ENCODE measurements at places on chromosomes 16 and 17. TPM values are rescaled to one million over a fixed set of nuclear protein-coding genes. Genes with fewer than 3 reads are reported as not detected.

Gene CDH11
- not detected for total RNA-seq

DNA sequence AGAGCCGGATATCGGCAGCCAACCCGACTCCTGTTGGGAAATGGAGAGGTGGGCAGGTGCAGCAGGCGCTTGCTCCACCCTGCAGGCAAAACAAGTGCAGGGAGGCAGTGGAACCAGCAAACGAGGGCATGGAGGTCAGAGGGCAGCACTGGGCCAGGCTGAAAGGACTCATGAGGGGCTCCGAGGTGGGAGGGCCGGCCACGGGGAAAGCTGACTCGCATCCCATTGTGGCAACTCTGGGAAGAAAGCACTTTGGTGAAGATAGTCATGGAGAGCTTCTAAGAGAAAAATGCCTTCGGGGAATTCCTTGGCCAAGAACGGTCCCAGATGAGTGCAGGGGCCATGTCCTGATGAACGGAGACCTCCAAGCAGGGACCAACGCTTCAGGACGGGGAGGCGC, 4.4 kb downstream of the CYBC1 start:
- no peak for DNase-seq
- peaks cover 64% of the 10 kb centered on the region for H3K36me3 ChIP-seq
- no peak overlapping the region for H3K4me3 ChIP-seq
- H3K4me1 ChIP-seq, result peaks cover 65% of the 10 kb centered on the region
- no peaks in the 10 kb centered on the region for H3K27me3 ChIP-seq

GRCh38 chr16:53123747-53124146, 69.0 kb downstream of the CHD9 start:
- H3K4me1 ChIP-seq, result peaks cover 11% of the 10 kb centered on the region
- H3K27ac ChIP-seq, result no peak overlapping the region
- no peaks in the 10 kb centered on the region for H3K27me3 ChIP-seq
- no peak for DNase-seq
- H3K36me3 ChIP-seq, result peaks cover 1% of the 10 kb centered on the region

Gene CES4A
- 10.4 TPM for total RNA-seq

- peak overlapping the region; percentile 84 for H3K27ac ChIP-seq
- H3K4me1 ChIP-seq, result peaks cover 65% of the 10 kb centered on the region
- H3K36me3 ChIP-seq, result peaks cover 3% of the 10 kb centered on the region
- peak overlapping the region; percentile 9 for H3K4me3 ChIP-seq
These were observed 76.1 kb downstream of the RAI1 start for GRCh38 chr17:17757391-17757791.

Gene NPIPA7
- total RNA-seq, result 11.5 TPM

- no peak overlapping the region for H3K27ac ChIP-seq
- H3K4me1 ChIP-seq, result no peaks in the 10 kb centered on the region
- no peak overlapping the region for H3K4me3 ChIP-seq
- peaks cover 57% of the 10 kb centered on the region for H3K36me3 ChIP-seq
- no peak for DNase-seq
- no peaks in the 10 kb centered on the region for H3K27me3 ChIP-seq
These were observed 36.3 kb downstream of the OR1D5 start for GRCh38 chr17:3026856-3027751.

Gene CNTNAP1
- 4.7 TPM for total RNA-seq

DNA sequence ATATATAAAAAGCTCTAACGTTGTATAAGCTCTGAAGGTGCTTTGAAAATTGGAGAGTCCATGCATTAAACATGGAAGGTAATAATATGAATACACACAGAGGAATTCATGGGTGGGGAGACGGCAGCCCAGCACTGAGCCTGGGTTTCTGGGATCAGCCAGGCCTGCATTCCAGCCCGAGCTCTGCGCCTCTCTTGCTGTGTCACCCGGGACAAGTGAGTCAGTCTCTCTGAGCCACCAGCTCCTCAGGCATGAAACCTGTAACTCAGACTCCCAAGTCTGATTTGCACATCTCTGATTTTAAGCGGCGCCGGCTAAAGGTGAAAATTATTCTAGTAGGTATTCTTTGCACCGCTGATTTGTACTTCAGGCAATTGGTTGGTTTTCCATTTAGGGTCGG, 238.8 kb downstream of the MRTFB start:
- H3K27ac ChIP-seq, result no peak overlapping the region
- peak overlapping the region; percentile 61 for H3K4me3 ChIP-seq
- no peaks in the 10 kb centered on the region for H3K27me3 ChIP-seq
- no peaks in the 10 kb centered on the region for H3K36me3 ChIP-seq
- H3K4me1 ChIP-seq, result peaks cover 27% of the 10 kb centered on the region

Gene ZG16
- total RNA-seq, result not detected

GRCh38 chr17:73126716-73127473, 34.4 kb upstream of the SLC39A11 start:
- no peak overlapping the region for H3K27ac ChIP-seq
- no peaks in the 10 kb centered on the region for H3K36me3 ChIP-seq
- DNase-seq, result no peak
- H3K27me3 ChIP-seq, result no peaks in the 10 kb centered on the region

DNA sequence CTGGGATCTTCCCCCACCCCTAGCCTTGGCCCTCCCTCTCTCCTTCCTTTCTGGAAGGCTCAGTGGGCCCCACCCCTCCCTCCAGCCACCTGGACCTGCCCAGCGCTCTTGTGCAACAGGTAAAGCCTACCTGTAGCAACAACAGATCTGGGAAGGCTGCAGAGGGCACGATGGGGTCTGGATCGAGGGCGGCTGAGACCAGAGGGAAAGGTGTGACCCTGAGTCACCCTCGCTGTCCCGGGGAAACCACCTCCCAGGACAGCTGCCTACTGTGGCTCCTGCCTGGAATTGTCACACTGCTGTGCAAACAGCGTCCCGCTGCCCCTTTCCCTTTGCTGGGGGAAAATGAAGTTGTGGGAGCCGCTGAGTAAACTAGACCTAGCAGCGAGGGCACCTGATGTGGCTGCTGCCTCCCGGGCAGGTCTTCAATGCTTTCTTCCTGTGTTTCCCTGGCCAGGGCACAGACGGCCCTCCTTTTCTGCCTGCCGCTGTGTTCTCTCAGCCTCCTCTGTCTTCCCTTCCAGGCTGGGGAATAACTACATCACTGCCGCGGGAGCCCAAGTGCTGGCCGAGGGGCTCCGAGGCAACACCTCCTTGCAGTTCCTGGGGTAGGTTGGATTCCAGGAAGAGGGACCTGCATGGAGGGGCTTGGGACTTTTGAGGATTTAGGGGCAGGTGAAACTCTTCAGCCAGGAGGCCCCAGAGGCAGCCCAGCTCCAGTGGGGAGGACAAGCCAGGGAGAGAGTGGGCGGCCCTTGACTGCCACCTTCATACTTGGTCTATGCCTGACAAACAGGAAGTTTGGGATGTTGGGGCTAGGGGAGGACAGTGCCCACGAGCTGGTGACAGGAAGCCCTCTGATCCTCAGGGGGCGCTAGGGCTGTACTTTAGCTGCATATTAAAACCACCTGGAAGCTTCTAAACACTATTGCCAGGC, 22.2 kb upstream of the CYLD start:
- no peak for DNase-seq
- no peak overlapping the region for H3K27ac ChIP-seq
- no peak overlapping the region for H3K4me3 ChIP-seq
- peaks cover 4% of the 10 kb centered on the region for H3K4me1 ChIP-seq
- no peaks in the 10 kb centered on the region for H3K27me3 ChIP-seq

DNA sequence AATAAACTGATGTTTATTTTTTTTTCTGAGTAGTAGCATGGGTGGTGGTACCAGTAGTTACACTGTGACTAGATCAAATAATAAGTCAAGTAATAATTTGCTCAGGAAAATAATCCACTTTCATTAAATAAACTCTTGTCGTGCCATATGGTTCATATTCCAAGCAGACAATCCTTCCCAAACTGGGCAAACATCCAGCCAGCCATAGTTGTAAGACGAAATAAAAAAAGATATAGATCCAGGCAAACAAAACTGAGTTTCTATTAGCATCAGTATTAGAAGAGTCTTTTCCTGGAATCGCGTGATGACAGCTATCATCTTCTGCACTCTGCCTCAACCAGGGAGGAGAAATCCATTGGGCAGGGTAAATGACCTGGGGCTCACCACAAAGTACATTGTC, 508.4 kb upstream of the GOT2 start:
- H3K36me3 ChIP-seq, result no peaks in the 10 kb centered on the region
- no peak for DNase-seq
- no peak overlapping the region for H3K27ac ChIP-seq
- H3K4me3 ChIP-seq, result no peak overlapping the region

DNA sequence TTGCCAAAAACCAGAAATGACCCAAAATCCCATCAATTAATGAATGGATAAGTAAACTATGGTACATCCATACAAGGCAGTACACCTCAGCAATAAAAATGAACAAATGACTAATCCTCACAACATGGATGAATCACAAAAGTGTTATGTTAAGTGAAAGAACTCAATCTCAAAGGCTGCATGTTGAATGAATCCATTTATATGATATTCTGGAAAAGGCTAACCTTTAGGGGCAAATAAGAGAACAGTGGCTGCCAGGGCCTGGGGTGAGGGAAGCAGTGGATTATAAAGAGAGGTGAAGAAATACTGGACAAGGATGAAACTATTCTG, 46.1 kb upstream of the MSI2 start:
- no peaks in the 10 kb centered on the region for H3K4me1 ChIP-seq
- H3K36me3 ChIP-seq, result no peaks in the 10 kb centered on the region
- no peaks in the 10 kb centered on the region for H3K27me3 ChIP-seq
- no peak overlapping the region for H3K4me3 ChIP-seq
- DNase-seq, result no peak

DNA sequence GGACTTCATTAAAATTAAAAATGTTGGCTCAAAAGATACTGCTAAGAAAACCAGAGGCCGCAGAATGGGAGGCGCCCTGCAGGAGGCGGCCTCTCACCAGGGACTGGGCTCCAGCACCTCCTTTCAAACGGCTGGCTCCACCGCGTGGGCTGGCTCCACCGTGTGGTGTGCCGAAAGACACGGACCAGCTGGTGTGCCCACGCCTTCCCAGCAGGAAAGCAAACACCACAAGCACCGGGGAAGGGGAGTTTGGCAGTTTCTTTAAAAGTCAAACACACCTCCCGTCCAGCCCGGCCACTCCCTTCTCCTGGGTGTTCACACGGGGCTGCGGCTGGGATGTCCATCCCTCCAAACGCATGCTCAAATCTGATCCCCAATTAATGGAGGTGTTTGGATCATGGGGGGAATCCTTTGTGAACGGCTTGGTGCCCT, 13.9 kb downstream of the HAGH start:
- no peaks in the 10 kb centered on the region for H3K27me3 ChIP-seq
- DNase-seq, result no peak
- no peak overlapping the region for H3K27ac ChIP-seq
- peaks cover 3% of the 10 kb centered on the region for H3K36me3 ChIP-seq
- no peak overlapping the region for H3K4me3 ChIP-seq

DNA sequence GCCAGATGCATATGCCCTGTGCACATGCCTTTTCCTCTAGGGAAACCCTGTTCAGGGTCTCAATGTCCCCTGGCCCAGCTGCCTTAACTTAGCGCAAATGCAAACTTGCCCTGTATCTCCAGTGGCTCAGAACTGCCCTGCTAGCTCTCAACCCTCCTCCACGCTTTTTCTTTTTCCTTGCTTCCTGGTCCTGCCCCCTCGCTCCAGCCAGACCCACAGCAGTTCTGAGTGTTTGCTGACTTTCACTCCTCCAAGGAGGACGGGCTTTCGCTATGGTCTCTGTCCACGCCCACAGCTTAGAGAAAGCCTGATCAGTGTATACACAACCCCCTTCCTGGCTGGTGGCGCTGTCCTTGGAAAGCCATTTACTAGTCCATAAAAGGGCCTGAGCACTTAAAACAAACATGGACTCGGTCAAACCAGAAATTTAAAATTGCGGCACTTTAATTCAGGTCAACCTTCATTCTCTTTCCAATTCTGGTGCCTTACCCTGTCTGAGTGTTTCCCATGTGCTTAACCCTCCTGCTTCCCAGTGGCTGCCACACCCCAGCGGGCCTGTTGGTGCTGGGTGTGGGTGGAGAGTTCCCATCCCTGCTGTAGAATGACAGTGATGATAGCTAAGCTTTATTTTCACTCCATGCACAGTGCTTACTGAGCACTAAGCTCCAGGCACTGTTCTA, 15.6 kb upstream of the TMEM98 start:
- no peak overlapping the region for H3K4me3 ChIP-seq
- H3K27ac ChIP-seq, result no peak overlapping the region
- H3K27me3 ChIP-seq, result peaks cover 2% of the 10 kb centered on the region

Gene STH
- total RNA-seq, result not detected

DNA sequence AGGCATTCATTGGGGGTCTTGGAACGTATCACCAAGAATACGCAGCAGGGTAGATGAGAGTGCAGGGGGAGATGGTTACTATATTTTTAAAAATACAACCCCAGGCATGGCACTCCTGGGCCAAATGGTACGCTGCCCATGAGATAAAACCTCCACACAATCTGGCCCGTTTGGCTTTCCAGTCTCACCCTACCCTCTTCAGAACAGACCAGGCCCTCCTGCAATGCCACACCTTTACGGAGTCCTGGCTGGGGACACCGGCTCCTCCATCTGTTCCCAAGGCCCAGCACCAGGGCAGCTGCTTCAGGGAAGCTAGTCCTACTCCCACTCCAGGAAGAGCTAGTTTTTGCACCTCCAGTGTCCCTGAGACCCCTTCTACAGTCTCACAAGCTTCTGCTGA, 24.4 kb downstream of the SNN start:
- DNase-seq, result no peak
- H3K27me3 ChIP-seq, result no peaks in the 10 kb centered on the region
- no peak overlapping the region for H3K27ac ChIP-seq
- no peak overlapping the region for H3K4me3 ChIP-seq

GRCh38 chr16:2487903-2488531, 13.1 kb downstream of the TBC1D24 start:
- no peaks in the 10 kb centered on the region for H3K27me3 ChIP-seq
- no peak for DNase-seq
- H3K27ac ChIP-seq, result no peak overlapping the region

Gene MPDU1
- total RNA-seq, result 29.7 TPM

Gene HNF1B
- 1.5 TPM for total RNA-seq

Gene ODAD4
- 0.56 TPM for total RNA-seq

Gene ITGAX
- 51.7 TPM for total RNA-seq

- H3K27me3 ChIP-seq, result no peaks in the 10 kb centered on the region
- H3K27ac ChIP-seq, result no peak overlapping the region
- H3K4me1 ChIP-seq, result peaks cover 34% of the 10 kb centered on the region
- no peak for DNase-seq
- H3K4me3 ChIP-seq, result no peak overlapping the region
- H3K36me3 ChIP-seq, result peaks cover 59% of the 10 kb centered on the region
These were observed 28.4 kb downstream of the CDIP1 start for GRCh38 chr16:4510131-4510530.
